ENCODE measurements at places on chromosomes 3 and 15.

DNA sequence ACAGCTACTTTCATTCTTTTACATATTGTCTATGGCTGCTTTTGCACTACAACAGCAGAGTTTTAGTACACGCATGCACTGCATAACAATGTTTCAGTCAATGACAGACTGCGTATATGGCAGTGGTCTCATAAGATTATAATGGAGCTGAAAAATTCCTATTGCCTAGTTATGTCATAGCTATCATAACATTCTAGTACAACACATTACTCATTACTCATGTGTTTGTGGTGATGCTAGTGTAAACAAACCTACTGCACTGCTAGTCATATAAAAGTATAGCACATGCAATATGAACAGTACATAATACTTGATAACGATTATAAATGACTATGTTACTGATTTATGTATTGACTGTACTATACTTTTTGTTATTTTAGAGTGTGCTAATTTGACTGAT is 47.9 kb downstream of the QTRT2 start:
- no peak for DNase-seq

GRCh38 chr3:179969525-179969924 is 67.2 kb downstream of the PEX5L start:
- DNase-seq, result no peak

- no peak for DNase-seq
Observed at GRCh38 chr3:108055931-108056330, 34.9 kb downstream of the CD47 start.

DNA sequence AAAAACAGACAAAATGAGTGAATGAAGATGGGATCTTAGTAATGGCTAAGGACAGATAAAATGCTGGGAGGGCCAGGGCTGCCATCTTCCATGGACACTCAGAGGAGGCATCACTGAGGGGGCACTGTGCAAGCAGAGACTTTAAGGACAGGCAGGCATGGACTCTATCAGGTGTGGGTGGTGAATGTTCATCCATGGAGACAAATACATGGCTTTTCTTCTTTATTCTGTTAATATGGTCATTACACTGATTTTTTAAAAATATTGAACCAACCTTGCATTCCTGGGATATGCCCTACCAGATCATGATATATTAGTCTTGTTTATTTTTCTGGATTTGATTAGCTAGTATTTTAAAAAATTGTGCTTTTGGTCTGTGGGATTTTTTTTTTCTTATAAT is 12.2 kb downstream of the NUP210 start:
- DNase-seq, result no peak

GRCh38 chr3:21462141-21462540 is 288.9 kb downstream of the ZNF385D start:
- no peak for DNase-seq

GRCh38 chr3:119333773-119334509 is 39.8 kb downstream of the ARHGAP31 start:
- no peak for DNase-seq

DNA sequence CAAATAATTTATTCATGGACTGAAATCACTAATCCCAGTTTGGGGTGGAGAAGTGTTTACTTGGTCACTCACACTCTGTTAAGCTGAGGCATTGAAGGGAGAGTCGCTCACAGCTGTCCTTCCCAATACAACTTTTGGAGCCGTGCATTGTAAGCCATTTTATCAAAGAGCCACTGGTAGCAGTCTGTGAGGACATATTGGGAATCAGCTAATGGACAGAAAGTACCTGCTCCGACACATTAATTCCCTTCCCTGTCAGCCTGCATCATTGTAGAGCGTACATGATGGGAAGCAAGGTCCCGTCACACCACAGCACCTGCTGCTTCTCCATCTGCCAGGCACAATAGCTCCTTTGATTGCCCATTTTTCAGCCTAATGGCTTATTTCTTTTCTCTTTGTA is 643.2 kb downstream of the SQOR start:
- no peak for DNase-seq

DNA sequence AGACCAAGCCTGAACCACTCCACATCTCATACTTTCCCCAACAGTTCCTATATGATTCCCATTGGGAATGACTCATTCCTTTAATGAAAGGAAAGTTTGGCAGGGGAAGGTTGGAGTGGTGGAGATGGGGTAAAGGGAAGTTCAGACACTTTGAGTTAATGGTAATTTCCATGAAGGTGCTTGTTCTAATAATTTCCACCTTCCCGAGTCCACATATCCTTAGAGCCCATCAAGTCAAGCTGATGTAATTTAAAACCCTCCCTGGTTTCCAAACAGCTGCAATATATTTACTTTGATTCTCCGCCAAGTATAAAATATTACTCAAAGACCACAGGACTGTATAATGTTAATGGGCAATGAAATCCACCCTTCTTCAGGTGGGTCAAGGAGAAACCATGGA is 95.0 kb upstream of the GALNT15 start:
- DNase-seq, result no peak

DNA sequence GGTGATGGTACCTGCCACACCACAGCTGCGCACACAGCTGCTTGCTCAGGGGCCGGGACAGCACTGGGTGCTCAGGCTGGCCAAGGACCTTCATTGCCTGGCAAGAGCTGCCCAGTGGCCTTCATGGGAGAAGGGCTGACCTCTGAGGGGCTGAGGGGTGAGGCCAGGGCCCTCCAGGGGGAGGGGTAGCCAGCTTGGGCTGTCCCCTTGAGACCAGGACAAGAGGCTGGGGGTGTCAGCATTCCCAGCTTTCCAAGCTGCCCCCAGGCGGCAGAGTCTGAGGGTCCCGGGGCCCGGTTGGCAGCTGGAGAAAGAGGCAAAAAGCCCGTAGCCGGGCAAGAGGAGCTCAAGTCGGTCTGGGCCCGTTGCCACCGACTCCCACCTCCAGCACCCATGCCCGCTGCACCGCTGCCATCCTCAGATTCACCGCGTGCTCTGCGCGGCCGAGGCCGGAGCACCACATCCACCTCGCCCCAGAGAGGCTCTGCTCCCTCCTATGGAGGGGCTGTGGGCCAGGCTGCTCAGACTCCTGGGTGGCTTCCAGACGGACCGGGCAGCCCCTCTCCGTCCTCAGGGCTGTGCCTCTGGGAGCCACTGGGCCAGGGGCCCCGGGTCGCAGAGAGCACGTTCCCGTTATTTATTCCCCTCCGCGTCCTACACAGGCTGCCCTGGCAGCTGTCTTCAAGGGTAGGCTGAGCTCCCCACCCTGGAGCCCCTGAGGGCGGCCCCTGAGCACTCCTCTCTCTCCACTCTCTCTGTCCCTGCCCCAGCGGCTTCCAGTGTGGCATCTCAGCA is 51.5 kb downstream of the PLXNA1 start:
- no peak for DNase-seq

DNA sequence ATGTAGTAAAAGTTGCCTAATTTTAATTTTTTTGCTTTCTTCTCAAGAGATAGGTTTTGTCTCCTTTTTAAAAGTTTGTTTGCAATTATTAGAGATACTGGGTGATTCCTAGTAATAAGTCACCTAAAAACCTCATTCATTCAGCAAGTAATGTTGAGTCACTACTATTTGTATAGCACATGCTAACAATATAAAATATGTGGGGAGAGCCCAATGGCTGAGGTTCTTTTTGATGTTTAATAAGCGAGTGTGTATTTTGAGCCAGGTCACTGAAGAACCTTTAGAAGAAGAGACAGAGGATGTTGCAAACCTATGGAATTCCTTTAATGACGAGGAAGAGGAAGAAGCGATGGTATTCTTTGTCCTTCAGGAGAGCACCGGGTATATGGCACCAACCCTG is 123.7 kb upstream of the CHRM5 start:
- DNase-seq, result no peak

- DNase-seq, result no peak
Observed at GRCh38 chr15:60924916-60925397, 304.1 kb downstream of the RORA start.

DNA sequence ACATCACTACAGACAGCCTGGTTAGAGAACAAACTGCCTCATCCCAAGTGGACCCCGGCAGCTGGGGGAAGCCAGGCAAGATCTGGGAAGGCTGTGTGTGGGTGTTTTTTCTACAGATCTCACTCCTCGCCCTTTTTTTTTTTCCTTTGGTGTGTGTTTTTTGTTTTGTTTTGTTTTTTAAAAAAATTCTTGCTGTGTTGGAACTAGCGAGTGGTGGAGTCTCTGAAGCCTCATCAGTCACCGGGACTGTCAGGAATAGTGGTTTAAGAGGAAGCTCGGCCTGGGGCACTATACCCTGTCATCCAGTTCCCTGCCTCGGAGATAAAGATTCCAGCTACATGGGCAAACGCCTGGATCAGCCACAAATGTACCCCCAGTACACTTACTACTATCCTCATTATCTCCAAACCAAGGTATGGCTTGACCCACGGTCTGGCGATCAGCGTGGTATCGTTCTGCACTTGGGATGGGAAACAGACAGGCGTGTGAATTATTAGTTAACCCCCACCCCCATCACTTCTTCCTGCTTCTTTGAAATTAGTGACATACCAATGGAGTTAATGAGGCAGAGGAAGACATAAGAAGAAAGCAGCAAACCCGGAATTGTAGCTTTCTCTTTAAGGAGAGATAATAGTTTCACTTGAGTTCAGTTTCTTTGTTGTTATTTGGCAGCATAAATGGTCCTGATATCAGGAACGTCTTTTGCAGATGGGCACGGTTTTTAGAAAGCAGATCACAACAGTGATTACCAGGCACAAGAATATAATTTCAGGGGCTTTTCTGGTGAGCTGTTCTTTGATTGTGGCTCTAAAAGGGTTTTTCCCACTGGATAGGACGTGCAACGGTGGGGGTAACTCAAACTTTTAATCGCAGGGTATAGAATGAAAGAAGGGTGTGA is 722 bp downstream of the RBMS3 start:
- no peak for DNase-seq

DNA sequence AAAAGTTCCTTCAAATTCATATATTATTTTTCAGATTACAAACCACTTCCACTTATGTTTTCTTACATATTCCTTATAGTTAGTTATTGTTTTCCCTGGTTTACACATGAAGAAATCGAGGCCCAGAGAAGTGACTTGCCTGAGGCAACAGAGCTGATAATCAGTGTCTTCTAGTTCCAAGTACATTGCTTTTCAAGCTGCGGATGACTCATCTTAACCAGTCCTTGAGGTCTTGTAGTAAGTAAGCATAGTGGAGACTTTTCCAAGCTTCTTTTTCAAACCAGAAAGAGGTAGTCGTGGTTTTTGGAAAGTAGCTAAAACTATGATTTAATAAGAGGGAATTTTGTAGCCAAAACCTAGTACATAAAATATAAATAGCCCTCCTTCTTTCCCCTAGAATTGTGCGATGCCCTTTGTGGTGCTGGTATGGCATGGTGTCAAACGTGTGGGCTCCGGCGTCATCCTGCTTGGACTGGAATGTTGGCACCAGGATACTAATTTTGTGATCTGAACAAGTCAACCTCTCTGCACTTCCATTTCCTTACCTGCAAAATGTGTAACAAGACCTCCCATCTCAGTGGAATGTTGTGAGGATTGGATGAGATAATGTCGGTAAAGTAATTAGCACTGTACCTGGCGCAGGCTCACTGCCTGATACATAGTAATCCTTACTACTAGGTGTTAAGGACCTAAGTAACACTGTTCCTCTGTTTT is 19.0 kb upstream of the DLG1 start:
- no peak for DNase-seq

GRCh38 chr3:177921153-177921552 is 615.1 kb upstream of the KCNMB2 start:
- no peak for DNase-seq

- DNase-seq, result no peak
Observed at GRCh38 chr3:132432639-132433038, 15.3 kb downstream of the DNAJC13 start.

- no peak for DNase-seq
Observed at GRCh38 chr3:54983266-54984099, 55.6 kb upstream of the LRTM1 start.

DNA sequence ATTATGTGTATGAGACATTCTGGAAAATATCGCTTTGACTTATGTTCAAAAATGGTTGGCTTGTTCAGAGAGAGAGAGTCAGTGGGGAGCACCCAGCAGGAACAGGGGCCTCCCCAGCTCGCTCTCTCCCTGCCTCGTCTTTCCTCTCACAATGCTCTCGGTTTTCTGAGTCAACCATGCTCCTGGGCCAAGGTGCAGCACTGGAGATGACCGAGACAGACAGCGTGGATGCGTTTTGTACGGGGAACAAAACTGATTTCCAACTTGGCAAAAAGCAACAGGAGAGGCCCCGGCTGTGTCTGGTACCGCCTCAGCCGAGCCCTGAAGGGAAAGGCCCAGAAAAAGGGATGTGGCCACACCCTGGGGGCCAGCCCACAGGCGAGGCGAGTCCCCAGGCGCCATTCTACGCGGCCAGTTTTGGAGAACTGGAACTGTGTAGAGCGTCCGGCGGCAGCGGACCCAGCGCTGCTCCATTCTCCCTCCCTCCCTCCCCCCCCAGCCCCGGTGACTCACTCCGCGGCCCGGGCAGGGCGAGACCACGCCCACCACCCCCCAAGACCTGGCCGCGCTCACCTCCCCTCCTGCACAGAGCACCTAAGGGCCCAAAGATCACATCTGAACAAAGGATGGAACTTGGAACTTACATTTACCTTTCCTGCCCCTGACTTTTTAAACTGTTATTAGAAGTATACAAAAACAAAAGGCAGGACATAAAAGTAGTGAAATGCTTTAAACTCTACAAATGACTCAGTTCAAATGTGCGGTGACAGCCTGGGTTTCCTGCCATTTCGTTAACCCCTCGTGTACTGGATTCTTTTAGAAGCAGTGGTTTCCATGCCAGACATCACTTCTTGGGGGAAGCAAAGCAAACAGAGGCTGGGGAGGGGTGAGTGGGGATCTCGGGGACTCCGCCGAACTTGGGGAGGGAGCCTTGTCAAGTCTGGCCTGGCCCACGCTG is 12.7 kb downstream of the ATP10A start:
- DNase-seq, result no peak

DNA sequence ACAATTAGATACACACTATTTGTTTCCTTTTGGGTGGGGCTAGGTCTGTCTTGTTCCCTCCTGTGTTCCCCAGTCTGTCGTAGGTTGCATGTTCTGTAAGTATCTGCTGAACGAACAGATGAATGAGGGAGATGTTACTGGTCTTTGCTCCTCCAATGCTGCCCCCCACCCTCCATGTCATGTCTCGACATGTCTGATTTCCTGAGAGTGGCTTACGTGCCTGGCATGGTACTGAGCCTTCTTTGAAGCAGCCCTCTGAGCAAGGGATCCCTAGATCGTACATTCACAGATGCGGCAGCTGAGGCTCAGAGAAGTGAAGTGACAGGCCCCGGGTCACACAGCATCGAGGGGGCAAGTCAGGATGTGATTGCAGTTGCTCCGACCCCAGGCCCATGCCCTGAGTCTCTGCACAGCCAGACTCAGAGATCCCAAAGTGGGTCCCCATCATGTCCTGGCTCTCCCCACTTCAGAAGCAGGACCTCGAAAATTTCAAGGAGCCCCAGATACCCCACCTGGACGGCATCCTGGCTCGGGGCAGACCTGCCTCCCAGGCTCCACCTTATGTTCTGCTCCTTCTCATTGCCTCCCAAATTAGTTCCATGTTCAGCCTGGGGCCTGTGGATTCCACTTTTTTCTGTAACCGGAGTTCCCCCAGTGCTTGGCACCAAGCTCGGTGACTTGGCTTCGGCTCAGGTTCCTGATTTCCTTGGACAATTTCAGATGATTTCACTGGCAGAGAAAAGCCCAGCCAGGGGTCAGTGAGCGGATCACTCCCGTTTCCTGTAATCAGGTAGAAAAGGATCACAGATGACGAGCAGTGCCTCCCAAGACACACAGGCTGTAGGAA is 24.7 kb downstream of the GOLGA6L2 start:
- no peak for DNase-seq
